ENCODE measurements at places on chromosomes 1 and 21. TPM values are rescaled to one million over a fixed set of nuclear protein-coding genes. Genes with fewer than 3 reads are reported as not detected.

GRCh38 chr1:153509729-153510354, 25.9 kb downstream of the S100A6 start:
- DNase-seq, result peak; percentile 63

DNA sequence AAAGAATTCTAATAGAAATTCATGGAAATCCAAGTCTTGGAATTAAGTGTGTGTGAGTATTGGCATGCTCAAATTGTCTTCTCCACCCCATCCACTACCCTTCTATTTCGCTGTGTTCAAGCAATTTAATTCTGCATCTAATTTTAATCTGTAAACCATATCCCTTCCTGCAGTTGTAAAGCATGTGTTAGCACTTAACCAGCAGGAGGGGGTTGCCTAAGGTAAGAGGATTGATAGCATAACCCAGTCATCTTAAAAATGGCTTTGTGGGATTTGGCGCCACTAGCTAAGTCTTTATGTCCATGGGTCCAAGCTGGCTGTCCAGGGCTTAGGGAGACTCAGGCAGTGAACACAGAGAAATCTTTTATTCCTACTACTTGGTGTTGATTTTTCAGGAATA, 210.3 kb downstream of the PTPRC start:
- no peak for DNase-seq

- DNase-seq, result no peak
Measured at GRCh38 chr1:3956527-3957170, 56.6 kb upstream of the C1orf174 start.

Gene CTSK
- total RNA-seq, result 11.8 TPM

Gene CD53
- total RNA-seq, result 169 TPM

Gene LEPR
- 0.59 TPM for total RNA-seq

- peak; percentile 90 for DNase-seq
Measured at GRCh38 chr1:147545133-147545532, 3.8 kb downstream of the BCL9 start.

- no peak for DNase-seq
Measured at GRCh38 chr1:33918368-33918767, 54.5 kb downstream of the HMGB4 start.

GRCh38 chr1:192378276-192378675, 61.5 kb downstream of the RGS21 start:
- DNase-seq, result no peak

DNA sequence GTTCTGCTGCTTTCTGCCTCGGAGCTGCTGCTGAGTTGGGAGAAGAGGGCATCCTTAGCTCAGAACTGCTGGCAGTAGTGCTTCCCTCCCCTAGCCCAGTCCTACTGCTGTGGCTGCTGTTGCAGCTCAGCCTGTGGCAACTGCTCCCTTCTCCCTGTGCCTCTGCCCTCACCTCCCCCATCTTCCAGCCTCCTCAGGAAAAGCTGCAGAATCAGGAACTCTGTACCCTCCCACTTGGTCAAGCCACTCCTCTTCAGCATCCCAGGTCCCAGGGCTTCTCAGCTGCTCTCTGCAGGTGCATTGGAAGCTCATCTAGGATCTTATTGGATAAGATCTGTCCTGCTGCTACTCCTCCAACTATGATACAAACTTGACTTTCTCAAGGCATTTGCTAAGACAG, 316.7 kb downstream of the BRINP2 start:
- DNase-seq, result no peak

DNA sequence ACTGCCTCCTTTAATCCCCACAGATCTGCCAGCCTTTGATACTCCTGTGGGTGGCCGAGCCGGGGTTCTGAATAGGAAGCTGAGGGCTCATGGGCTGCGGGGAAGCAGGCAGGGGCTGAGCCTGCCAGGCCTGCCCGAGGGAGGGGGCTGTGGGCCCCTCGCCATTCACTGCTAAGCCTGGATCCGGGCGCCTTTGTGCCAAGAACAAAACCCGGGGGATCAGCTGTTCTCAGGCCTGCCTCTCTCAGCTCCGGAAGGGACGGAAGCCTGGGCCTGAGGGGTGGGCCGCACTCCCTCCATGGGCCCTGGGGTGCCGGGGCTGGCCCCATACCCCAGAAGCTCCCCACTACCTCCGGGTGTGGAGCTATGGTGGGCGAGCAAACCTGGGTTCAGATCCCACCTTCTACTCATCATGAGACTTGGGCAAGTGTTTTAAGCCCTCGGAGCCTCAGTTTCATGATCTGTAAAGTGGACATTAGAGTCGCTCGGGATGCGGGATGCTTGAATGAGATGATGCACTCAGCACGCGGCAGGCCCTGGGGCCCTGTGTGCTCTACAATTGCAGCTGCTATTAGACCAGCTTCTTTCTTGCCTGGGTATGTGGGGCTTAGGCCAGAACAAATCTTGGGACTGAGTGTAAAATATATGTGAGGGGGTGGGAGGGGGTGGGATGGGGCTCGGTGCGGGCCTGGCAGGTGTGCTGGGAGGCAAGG, 19.2 kb upstream of the EPHA2 start:
- no peak for DNase-seq

DNA sequence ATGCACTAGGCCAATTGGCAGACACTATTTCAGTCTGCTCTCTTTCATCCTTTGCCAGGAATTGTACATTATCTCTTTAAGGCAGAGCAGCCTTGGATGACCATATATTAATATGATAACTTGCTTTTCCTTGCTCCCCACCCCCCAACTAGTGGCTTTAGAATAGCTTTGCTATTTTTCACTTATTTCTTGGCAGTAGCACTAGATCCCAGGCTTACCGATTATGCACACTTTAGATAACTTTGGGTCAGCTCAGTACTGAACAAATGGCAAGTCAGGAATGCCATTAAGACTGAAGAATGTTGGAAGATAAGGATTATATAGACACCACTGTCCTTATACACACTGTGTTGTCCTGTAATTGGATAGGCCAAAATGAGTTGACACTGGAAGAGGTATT, 146.4 kb downstream of the FGGY start:
- no peak for DNase-seq

Gene DISP1
- total RNA-seq, result 1.4 TPM

DNA sequence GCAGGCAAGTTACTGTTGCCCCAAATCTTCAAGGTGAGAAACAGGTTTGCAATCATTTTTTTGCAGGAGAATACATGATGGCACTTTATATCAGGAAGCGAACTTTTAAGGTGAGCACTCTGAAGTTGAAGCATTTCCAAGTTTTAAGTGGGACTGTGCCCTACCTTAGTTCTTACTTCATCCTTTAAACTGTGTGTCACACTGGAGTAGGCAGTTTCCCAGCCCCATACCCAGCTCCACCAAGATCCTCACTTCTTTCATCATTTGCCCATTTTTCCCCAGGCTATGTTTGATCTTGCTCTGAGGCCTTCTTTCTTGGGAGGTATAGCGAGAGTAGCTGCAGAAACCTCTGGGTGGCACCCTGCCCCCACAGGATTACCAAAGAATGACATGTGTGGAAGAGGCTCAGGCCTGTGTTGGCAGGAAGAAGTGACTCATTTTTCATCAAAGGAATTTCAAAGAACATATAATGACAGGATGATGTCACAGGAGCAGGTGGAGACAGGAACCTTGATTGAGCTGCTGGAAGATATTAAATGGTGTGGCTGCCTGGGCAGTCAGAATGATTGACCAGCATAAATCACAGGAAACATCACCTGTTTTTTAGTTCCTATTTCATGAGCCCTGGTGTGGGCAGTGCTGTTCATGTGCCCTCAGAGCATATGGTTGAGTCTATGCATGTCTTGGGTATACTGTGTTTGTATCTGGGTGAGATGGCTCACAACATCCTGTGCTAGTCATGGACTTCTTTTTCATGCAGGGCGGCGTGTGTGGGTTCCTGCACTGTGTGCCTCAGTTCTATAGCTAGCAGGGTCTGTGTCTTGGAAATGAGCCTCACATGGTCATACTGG, 20.8 kb upstream of the MACF1 start:
- DNase-seq, result peak; percentile 80

Gene CIART
- 4.0 TPM for total RNA-seq

DNA sequence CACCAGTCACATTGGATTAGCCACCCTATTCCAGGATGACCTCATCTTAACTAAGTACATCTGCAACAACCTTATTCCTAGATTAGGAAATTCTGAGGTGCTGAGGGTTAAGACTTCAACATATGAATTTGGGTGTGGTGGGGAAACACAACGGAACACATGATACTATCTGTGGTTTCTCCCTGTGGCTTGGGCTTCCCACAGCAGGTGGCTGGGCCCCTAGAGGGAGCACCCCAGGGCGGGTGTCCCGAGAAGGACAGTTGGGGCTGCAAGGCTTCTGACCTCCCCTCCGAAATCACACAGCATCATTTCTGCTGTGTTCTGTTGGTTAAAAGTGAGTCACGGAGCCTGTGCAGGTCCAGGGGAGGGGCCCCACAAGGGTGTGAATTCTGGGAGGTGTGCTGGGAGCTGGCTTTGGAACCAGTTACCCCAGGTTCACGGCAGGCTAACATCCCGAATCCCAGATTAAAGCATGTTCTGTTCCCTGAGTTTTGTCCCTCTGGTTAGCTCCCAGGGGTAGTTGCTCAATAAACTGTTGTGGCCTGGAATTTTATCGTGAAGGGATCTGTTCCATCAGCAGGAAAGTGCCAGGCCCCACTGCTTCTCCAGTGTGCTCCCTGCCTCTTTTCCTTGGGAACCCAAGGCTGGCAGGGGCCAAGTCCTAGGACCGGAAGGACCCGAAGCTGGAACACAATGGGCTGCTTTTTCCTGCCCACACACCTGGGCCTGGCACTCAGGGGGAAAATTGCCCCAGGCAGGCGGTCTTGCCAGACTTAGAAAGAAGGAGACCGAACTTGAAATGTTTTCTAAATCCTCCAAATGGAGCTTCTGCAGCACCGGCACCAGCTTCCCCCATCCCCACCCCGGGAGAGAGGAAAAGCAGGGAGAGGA, 154.0 kb upstream of the WNT4 start:
- DNase-seq, result no peak

- DNase-seq, result no peak
Measured at GRCh38 chr1:67644566-67644965, 40.4 kb upstream of the GADD45A start.
